ENCODE measurements at places on chromosomes 6 and 20. TPM values are rescaled to one million over a fixed set of nuclear protein-coding genes. Genes with fewer than 3 reads are reported as not detected.

The WFDC9 gene
- total RNA-seq = not detected

- DNase-seq = no peak
These were observed 235.8 kb upstream of the KCNG1 start for GRCh38 chr20:51258582-51259165.

DNA sequence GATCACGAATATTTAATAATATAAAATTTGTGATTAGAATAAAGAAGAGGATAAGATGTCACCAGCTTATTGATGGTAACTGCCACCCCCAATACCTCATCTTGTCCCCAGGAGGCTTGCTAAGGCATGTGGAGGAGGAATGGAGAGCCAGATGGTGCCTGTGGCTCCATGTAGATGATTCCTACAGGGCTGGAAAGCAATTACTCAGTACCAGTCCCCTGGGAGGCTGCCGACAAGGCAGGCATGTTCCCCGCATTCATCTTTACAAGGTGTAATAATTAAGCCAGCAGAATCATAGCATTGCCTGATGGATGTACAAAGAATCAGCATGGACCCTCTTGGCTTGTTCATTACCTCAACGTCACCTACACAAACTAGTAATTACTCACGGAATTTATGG lies 155.3 kb downstream of the PLCB1 start:
- DNase-seq = no peak

GRCh38 chr20:17645546-17646208 lies 36.4 kb downstream of the RRBP1 start:
- DNase-seq = peak; percentile 36

- DNase-seq = no peak
These were observed 168.4 kb upstream of the AHI1 start for GRCh38 chr6:135665935-135666334.

- DNase-seq = no peak
These were observed 11.5 kb downstream of the ATP9A start for GRCh38 chr20:51756653-51757052.

GRCh38 chr6:127131275-127131674 lies 12.8 kb downstream of the RSPO3 start:
- DNase-seq = no peak

- no peak for DNase-seq
These were observed 67.2 kb upstream of the PTGIS start for GRCh38 chr20:49635166-49635565.

DNA sequence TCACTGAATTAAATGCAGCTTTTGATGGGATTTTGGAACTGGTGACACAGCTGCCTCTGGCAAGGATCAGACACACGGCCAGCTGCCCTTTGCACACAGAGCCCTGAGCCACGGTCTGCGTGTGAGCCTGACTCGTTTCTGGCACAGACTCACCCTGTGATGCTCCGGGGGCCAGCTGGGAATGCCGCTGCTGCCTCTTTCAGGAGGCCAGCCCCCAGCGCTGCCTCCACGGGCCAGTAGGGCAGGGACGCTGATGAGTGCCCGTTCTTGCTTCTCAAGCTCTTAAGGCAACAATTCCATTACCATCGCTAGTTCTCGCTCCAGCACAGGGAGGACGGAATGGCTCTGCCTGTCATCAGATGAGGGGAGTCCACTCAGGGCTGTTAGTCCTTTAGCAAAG lies 61.6 kb downstream of the IRF4 start:
- no peak for DNase-seq

- no peak for DNase-seq
These were observed 98.3 kb upstream of the SASH1 start for GRCh38 chr6:148244217-148244935.

DNA sequence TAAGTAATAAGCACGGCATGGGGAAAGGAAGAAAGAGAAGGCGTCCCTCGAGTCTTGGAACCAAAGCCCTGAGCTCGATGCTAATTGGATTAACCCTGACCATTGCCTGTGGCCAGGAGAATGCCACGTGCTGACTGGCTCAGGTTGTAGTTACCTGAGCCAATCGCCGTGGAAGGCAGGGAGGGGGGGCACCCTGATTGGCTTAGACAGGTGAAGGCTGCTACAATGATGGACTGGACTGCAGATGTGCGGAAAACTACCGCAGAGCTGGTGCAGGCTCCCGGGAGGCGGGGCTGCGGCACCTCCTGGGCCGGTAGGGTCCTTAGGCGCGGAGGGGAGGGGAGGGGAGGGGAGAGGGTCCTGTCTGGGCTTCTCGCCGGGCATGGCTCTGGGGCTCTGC lies 121.3 kb downstream of the TFAP2C start:
- DNase-seq = no peak

DNA sequence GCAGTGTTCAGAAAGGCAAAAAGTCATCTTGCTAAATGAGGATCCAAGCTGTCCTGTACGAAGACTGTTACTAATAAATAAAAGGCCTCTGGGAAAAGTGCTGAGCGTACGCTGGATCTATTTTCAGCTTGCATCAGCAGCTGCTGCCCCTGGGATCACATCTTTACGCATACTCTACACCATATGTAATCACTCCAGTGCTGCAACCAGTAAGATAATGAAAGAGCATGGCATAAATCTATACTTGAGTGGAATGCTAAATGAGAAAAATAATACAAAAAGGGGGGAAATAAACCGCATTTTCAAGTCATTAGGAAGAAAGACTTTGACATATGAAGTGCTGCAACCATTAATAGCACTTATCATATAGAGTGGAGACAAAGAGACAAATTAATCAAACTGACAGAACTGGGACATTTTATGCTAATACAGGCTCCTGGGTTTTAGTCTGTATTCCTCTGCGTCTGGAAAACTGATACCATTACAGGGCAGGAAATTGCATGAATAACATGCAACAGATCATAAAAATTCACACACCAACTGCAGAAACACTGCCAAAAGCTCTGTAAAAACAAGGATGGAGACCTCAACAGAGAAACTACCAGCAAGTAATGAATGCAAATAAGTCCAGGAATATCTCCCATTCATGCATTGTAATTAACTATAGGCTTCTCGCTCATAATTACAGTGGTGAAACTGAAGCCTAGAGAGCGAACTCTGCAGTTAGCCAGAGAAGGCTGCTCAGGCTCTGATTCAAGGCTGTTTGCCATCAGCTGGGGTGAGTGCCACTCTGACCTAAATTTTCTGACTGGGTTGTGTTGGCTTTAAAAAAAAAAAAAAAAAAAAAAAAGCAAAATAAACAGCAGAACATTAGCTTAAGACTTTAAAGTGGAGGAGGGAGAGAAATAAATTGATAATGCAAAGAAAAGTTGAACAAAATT lies 83.8 kb downstream of the GJA10 start:
- DNase-seq = no peak

GRCh38 chr6:80235647-80236046 lies 129.2 kb downstream of the BCKDHB start:
- DNase-seq = no peak

DNA sequence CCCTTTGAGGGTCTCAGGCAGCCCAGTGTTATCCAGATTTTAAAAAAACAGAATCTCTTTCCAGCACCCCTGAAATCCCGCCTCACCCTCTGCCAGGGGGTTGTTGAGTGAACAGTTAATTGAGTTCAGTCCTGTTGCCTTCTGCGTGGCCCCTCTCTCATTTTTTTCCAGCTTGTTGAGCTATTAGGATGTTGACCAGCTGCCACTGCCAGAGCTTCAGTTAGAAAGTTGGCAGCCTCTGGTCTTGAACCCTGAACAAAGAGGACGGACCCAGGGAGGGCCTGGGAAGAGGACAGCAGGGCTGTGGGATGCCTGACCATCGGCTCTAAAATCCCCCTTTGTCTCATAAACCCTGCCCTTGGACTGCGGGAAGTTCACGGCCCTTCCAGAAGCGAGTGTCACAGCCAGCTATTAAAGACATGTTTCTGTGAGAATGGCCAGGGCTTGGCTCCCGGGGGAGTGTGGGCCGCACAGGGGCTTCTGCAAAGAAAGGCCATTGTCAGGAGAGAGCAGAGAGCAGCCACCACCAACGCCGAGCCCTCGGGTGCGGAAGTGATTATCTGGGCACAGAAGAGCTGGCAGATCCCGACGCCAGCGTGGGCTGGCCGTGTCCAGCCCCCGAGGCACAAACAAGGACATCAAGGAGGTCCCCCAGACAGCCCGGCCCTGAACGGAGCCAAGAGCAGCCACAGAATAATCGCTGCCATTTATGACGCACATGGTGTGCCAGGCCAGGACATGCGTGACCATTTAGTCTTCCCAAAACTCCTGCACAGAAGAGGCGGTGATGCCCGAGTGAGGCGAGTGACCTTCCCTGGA lies 189.0 kb downstream of the ANKRD60 start:
- no peak for DNase-seq

The HCRTR2 gene
- not detected for total RNA-seq

DNA sequence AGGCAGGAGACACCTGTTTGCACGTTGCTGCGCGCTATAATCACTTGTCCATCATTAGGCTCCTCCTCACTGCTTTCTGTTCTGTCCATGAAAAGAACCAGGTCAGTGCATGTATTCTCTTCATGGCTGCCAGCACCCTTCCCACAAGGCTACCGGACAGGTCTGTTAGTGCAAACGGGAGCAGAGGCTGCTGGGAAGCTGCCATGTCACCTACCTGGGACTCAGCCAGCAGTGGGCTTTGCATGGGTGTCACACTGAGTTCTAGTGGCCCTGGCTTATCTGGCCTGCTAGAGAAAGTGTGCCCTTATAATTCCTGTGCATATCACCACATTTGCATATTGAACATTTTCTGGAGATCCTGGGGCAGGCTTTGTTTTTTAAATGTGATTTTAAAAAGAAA lies 24.8 kb downstream of the LYRM2 start:
- no peak for DNase-seq

DNA sequence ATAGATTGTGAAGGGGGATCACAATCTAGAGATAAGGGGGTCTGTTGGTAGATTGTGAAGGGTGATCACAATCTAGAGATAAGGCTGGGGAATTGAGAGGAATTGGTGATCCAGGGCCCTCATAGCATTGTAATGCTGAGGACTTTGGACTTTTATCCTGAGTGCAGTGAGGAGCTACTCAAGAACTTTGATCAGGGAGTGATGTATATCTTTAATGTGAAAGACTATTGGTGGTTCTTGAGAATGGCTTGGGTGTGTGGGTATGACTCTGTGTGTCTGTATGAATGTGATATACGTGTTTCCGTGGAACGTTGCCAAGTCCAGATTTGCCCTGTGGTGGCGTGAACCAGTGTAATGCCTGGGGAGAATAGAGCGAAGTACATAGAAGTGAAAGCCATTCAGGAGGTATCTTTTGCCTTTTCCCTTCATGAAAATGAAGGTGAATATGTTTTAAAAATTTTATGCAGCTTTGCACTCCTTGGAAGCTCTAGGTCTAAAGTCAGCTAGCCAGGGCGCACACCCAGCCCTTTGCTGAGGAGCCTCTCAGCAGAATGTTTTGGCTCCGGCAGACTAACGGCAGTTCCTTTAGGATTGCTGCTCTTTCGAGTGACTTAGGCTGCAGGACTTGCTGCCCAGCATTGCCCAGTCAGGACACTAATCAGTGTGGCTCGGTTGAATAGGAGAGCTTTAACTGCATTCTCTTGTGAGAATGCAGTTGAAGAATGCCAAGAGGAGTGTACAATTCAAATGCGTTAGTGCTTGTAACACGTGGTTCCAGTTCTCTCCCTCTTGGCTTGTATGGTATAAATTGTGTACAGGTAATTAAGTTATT lies 3.5 kb downstream of the ZFAND3 start:
- no peak for DNase-seq

DNA sequence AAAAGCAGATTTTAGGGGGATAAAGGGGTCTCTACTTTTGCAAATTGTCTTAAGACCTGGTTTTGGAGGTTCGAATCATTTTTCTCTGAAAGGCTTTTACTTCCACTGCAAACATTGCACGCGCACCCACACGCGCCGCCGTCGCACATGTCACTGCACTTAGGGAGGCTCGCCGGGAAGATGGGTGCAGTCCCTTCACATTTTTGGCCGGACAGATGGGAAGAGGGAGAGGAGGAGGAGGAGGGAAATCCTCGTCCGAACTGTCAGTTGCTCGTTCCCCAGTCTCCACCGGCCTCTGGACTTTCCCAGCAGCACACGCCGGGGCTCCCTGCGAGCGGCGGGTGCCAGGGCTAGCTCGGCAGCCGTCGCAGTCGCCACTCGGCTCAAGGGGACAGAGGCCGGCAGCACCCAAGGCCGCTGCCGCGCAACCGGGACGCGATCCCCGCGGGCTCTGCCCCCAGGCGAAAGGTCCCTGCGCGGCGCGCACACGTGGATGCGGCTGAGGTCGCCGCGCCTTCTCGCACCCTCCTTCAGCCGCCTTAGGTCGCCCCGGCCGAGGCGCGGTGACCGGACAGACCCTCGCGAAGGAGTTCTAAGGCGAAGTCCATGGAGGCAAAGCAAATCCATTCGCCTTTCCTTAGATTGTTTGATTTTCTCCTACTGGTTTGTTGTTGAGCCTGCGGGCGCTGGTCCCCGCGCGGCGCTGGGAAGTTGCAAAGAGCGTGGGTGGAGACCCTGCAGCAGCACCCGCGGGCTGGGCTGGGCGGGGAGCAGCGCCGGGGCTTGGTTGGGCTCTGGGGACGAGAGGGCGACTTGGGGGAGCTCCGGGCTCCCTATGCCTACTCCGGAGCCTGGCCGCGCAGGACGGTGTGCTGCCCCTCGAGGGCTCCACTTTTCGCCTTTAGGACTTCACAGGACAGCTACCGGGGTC lies 1.2 kb downstream of the MYB start:
- DNase-seq = peak; percentile 62

The MAK gene
- 0.18 TPM for total RNA-seq

DNA sequence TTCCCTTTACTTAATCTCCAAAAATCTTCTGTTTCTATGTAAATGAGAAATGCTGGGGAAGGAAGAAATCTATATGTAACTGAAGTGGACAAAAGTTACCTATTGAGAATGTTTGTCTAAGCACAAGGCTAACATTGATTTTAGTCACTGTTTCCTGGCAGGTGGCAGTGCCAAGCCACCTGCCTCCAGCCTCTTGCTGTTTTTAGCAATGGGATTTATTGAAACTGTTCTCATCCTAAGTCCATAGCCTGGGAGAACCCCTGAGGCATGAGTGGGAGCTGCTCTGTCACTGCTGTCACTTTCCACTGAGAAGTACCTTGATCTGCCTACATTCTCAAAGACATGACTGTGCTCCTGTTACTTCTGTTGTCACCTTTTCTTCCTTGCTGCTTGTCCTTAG lies 14.7 kb downstream of the ENPP3 start:
- DNase-seq = no peak

GRCh38 chr20:11011653-11012052 lies 337.9 kb upstream of the JAG1 start:
- DNase-seq = no peak

The GSTA3 gene
- total RNA-seq = not detected

The TSPO2 gene
- total RNA-seq = 0.43 TPM

GRCh38 chr6:67200626-67201403 lies 1434.3 kb upstream of the ADGRB3 start:
- no peak for DNase-seq

DNA sequence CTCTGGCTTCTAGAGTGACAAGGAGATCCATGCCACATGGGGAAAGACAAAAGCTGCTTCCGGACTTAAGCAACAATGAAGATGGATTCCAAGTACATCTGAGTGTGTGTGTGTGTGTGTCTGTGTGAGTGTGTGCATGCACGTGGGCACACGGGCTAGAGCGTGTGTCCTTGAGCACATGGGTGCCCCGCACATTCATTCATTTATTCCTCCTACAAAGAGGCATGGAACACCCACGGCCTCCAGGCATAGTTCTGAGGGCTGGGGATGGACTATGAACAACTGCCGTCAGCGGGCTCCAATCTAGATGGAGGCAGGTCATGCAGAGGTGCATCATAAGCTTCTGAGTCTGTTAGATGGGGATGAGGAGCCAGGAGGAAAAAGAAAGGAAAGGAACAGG lies 49.1 kb downstream of the GRM4 start:
- no peak for DNase-seq

Measured in right lobe of liver (tissue), 6 donors.